ENCODE measurements at places on chromosomes 3 and 15.

- DNase-seq, result peak; percentile 65
Measured at GRCh38 chr3:14452740-14453710, 50.6 kb downstream of the SLC6A6 start.

DNA sequence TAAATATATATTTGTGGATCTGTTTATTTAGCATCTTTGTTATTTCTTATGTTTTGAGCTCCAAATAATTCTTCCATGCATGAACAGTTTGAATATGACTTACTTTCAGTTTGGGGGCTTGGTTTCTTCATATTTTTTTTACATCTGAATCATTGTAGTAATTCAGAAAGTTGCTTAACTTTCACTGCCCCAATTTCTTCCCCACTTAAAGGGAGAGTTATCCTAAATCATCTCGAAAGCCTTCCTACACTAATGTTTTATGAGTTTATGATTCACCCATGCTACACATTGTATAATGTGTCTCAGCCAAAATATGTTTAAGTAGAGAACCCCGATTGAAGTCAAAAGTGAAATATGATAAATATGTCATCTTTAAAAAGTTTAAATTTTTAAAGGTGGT lies 47.8 kb downstream of the SPRED1 start:
- no peak for DNase-seq

GRCh38 chr3:33883538-33883950 lies 85.1 kb downstream of the PDCD6IP start:
- DNase-seq, result no peak

DNA sequence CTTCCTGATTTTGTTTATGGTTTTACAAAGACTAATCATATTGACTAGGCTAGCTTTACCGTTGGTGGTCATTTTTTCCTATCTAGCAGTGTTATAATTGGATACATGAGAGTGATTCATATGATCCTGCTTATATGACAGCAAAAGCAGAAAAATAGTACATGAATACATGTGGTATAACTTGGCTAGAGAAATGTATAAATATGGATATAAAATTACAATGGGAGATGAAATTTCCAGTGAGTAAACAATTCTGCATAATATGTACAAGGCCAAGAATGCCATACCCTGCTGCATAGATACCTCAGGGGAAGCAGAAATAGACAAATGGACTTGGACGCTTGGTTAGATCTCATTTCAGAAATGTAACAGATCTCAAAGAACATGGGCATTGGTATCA lies 103.1 kb downstream of the DTWD1 start:
- no peak for DNase-seq

GRCh38 chr3:62975566-62975965 lies 100.3 kb upstream of the CADPS start:
- DNase-seq, result no peak

GRCh38 chr3:57855943-57856342 lies 99.8 kb downstream of the SLMAP start:
- DNase-seq, result no peak

Measured in amygdala (tissue), 56 donors.